ENCODE measurements at places on chromosomes 12 and 14. TPM values are rescaled to one million over a fixed set of nuclear protein-coding genes. Genes with fewer than 3 reads are reported as not detected.

Gene PTHLH
- not detected for polyA plus RNA-seq

Gene CLEC1B
- 0.34 TPM for polyA plus RNA-seq

Gene CCDC38
- polyA plus RNA-seq: 0.44 TPM

Gene VRK1
- 5.6 TPM for polyA plus RNA-seq

Gene TEX22
- 0.20 TPM for polyA plus RNA-seq

DNA sequence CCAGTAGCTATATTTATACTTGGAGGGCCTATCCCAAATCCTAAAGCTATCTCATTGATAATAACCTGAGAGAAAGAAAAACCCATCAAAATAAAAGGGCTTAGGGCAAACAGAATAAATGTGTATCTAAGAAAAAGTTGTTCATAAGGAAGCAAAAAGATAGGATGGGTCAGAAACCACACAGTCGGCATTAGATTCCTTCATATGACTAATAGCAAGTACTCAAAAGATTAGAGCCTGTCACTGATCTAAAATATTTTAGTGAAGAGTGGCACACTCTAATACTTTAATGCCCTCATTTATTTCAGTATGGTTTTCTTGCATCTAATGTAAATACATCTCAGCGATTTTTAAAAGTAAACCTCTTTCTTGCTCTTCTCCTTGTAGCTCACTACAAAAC lies 17.1 kb upstream of the NAV3 start:
- no peak for DNase-seq

Gene KRT78
- 0.34 TPM for polyA plus RNA-seq
